ENCODE measurements at places on chromosomes 6 and 20.

- DNase-seq, result no peak
Observed at GRCh38 chr6:101663100-101663499, 269.6 kb downstream of the GRIK2 start.

DNA sequence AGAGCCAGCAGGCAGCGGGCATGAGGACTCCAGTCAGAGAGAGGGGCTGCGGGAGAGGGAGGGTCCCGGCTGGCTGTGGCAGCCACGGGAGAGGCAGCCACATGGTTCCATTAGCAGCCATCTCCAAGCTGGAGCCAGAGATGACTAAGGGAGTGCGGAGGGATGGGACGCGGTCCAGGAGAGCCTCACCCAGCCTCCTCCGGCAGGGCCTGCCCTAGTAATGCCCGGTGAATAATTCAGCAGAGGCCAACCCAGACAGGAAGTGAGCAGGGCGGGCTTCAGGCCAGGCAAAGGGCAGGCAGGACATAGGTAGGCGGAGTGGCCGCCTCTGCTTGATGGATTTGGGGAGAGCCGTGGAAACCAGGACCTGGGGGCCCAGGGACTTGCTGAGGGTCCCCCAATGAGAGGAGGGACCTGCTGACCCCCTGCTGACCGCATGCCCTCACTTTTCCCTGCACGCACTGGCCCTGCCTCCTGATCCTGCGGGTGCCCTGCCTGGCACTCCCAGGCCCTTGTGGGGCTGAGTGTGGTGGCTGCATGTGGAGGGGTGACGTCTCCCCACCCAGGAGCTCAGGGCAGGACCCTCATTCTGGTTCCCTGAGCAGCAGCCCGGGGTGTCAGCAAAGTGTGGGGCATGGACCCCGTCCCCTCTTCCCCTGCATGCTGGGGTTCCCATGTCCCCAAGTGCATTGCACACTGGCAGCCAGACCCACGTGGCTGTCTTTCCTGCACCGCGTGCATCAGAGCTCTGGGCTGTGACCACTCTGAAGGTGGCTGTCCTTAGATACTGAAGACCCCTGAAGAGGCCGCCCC lies 51.8 kb upstream of the SLCO4A1 start:
- no peak for DNase-seq

GRCh38 chr6:77341058-77341986 lies 122.0 kb downstream of the HTR1B start:
- DNase-seq, result no peak

GRCh38 chr6:37313723-37314486 lies 39.9 kb upstream of the RNF8 start:
- DNase-seq, result no peak

DNA sequence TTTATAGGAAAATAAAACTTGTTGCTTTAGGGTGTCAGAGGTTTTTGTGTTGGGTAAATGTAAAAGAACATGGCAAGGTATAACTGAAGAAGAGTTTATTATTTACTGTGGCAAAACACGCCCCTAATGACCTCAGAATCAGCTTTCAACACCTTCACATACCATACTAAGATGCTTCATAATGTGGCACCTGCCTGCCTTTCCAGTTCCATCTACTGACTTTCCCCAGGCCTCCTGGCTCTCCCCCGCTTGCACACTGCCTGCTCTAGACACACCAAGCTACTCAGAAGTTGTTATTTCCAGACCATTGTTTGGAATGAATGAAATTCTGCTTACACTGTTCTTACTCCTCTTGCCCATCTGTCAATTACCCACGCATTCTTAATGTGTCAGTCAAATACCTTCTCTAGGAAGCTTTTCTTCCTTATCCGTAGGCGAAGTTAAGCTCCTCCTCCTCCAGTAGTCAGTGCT lies 1.8 kb downstream of the TIAM2 start:
- DNase-seq, result no peak

DNA sequence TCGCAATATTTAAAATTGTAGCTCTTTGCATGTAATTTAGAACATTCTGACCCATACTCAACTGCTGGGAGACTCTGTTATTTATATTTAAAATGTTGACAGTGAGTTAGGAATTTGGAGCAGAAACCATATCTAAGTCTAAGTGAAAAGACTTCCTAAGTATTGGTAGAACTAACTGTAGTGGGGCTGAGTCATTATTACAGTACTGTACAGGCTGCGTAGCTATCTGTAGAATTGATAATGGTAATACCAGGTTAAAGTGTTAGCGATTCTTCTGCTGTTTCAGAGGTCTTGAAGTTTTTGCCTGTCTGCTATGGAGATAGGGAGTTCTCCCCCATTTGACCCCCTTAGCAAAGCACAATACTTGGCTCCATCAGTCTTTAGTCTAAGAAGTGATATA lies 3.6 kb downstream of the TOP1 start:
- no peak for DNase-seq

DNA sequence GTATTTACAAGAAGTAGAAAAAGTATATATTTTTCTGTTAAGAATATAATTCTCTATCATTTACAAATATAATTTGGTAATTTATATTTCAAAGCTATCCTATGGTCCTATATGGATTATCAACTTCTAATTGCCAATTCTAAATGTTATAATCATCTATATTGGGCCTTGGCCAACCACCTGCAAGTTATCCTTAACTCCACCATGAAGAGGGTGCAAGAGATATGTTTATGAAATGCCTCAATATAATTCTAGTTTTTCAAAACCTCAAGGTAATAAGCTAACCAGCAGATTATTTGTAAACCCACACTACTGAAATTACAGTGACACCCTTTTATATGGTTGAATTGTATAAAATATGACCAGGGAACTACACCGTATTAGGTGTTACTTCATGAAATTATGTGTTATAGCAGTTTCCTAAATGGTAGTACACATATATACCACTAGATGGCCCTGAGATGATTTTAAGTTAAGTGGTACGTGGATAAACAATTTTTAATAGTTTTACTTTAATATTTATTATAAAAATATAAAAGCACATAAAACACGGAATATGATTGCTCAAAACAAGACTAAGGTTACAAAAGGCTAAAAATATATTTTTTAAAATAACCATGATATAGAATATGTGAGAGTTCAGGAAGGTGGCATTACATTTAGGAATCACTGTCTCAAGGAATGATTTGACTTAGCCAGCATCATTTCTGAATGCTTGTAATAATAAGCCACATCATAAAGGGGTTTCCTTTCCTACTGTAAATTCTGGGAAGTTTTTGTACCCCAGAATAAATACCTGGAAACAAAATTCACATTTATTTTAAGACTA lies 9.8 kb upstream of the PNISR start:
- peak; percentile 56 for DNase-seq

GRCh38 chr6:159455700-159456274 lies 237.3 kb downstream of the SOD2 start:
- no peak for DNase-seq

DNA sequence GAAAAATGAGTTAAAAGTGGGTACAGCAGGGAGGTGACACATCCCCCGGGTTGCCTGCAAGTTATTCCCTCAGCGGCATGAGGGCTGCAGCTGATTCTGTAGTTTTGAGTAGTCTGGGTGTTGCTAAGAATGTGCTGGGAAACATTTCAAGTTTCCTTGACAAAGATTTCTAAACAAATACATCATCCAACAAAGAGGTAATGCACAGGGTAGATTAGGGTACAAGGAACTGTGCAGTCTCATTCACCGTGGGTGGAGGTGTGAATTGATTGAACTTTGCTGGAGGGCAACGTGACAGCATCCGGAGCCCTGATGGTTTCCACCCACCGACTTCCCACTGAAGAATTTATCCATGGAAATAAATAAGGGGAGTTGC lies 21.8 kb downstream of the CASS4 start:
- DNase-seq, result peak; percentile 39

DNA sequence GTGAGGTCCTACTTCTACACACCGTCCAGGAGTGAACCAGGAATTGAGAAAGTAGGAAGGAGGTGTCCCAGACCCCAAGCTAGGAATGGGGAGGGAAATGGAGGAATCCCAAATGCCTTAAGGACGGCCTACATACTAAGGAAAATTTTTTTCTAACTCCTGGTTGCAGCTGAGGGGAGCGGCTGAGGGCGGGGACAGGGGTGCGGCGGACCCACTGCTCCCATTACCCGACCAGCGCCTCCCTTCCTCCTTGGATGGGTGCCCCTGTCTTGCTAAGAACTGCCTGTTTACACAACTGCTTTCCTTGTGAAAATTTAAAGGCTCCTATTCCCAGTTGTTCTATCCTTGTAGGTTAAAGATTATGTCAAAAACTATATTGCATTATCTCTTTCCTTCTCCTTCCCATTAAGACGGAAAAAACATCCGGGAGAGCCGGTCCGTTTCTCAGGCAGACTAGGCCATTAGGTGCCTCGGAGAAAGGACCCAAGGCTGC lies 699 bp upstream of the HSPA1B start:
- no peak for DNase-seq

GRCh38 chr6:115945812-115946211 lies 114.9 kb downstream of the FRK start:
- DNase-seq, result no peak

DNA sequence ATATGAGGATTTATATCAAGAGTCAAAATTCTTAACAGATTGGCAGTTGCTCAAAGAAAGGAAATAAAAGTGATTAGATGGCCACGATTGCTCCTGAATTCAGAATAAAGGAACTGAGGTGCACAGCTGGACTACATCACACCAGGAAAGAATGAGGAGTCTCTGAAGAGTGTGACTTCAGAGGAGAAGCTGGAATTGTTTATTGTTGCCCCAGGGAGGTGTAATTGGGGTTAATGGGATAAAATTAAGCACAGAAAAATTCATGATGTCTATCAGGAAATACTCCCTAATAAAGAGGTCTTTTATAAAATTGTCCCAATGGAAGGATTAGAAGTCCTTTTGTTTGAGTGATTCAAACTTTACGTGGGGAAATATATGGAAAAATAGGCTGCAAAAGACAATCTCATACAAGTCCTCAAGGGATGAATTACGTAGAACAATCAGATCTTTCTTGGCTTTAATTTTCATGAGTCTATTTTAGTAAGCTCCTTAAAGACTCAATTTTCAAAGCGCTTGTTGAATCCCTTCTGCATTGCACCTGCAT lies 208.6 kb upstream of the RNF217 start:
- no peak for DNase-seq

- no peak for DNase-seq
Observed at GRCh38 chr20:48547664-48548063, 280.1 kb downstream of the PREX1 start.
